ENCODE measurements at places on chromosomes 4 and X.

DNA sequence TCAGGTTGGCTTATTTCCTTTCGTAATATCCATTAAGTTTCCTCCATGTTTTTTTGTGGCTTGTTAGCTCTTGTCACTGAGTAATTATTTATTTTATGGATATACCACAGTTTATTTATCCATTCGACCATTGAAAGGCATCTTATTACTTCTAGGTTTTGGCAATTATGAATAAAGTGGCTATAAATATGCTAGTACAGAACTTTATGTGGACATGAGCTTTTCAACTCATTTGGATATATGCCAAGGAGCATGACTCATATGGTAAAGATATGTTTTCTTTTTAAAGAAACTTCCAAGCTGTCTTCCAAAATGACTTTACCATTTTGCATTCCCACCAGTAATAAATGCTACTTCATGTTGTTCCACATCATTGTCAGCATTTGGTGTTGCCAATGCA lies 803.6 kb downstream of the GLUD2 start:
- peak; percentile 79 for DNase-seq

DNA sequence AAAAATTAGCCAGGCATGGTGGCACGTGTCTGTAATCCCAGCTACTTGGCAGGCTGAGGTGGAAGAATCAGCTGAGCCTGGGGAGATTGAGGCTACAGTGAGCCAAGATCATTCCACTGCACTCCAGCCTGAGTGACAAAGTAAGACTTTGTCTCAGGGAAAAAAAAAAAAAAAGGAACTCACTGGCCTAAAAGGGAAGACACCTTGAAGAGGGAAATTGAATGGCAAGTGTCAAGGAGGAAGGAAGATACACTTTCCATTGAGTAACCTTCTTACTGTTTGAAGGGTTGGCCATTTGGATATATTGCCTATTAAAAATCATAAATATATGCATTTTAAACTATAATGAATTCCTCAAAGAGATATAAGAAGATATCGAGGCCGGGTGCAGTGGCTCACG lies 147.5 kb upstream of the FAM241A start:
- DNase-seq, result no peak

DNA sequence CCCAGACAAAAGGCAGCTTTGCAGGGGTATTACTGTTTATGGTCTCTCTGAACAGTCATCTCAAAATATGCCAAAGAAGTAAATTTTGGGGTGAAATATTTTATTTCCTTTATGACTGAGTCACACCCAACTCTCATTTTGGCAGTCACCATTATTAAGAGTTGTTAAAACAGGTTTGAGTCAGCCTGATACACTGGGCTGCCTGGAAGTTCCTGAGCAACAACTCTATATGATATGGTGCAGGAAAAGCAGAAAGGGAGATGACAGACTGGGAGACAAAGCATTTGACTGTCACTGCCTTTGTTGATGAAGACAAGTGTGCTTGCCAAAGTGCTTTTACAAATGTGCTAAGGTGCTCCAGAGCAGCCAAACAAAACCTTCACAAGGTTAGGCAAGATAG lies 1263.5 kb downstream of the PCDH7 start:
- DNase-seq, result no peak

GRCh38 chr4:113950207-113950606 lies 29.2 kb downstream of the ARSJ start:
- DNase-seq, result no peak

Measured in choroid plexus epithelial cell (primary cell).